ENCODE measurements at places on chromosomes 3 and 15.

DNA sequence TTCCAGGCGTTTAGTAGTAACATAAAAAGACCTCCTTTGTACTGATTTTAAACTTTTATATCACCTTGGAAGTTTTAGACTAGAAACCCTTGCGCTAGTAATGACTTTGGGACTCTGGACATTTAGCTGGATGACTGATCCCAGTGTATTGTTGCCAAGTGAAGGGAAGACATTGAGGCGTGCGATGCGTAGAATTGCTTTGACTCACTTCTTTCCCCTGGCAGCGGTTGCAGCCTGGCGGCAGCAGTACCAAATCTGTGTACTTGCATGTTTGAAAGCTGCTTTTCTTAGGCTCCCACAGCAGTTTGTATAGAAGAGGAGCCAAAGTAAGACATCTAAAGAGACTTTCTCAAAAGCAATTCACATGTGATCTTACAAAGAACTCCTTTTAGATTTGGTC lies 151.6 kb downstream of the BBX start:
- peak; percentile 49 for DNase-seq

DNA sequence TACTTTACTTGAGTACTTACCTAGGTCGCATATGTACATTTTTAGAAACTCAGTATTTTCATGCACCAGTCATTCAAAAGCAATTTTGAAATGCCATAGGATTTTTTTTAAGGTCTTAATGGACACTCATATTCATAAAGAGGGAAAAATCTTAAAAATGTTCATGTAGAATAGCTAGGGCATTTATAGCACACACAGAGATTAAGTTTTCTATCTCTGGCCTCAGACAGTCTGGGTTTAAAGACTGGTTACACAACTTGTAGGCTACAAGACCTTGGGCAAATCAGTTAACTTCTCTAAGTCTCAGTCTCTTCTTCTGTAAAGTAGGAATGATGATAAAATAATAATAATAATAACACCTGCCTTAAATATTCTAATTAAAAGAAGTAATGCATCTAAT lies 48.5 kb upstream of the UBP1 start:
- no peak for DNase-seq

DNA sequence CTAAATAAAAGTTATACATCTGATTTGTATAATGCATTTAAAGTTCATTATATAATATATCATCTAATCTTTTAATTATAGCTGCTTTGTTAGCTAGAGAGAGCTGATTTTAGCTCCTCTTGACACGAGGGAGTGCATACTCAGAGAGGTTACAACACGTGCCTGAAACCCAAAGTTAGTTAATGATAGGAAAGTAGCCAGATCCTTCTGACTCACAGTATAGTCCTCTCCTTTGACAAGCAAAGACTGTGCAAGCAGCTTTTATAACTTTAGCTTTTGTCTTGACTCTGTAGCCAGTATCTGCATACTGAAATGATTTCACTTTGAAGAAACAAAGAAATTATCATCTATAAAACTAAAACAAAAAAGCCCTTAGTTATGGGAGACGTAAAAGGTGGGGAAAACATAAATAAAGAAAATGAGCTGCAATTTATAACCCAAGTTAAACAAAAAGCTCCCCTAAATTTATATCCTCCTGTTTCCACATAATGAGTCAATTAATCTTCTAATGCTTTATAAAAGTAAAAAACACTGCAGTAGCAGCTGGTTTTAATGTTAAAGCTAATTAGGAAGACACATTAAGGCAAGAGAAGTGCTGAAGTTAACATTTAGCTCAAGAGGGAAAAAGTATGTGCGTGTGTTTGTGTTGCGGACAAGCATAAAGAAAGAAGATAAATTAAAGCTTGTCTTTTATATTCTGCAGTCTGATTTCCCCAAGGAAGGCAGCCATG lies 13.1 kb downstream of the GABRR3 start:
- DNase-seq, result no peak

DNA sequence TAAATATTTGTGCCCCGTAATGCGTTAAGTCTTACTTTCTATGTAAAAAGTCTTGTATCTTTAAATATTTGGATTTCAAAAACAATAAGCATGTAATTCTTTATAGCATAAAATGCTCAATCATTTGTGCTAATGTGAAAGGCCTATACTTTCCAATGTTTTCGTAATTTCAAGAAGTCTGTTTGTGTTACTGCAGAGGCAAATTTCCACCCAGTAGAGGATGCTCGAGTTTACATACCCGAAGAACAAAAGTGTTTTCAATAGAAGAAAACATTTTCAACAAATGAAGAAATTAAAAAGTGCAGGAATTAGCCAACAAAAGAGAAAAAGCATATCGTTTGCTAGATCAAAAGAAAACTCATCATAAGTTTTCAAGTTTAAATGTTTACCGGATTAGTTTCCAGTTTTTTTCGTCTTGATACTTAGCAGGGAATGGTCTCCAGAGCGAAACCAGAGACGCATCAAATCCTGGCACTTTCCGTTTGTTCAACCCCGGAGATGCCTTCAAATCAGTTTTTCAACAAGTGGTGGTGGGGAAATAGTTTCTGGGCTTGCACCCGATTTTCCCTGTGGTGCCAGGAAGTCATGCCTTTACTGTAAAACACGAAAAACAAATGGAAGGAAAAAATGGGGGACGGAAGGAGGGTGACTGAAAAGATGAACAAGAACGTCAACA lies 1.0 kb downstream of the CGGBP1 start:
- no peak for DNase-seq

DNA sequence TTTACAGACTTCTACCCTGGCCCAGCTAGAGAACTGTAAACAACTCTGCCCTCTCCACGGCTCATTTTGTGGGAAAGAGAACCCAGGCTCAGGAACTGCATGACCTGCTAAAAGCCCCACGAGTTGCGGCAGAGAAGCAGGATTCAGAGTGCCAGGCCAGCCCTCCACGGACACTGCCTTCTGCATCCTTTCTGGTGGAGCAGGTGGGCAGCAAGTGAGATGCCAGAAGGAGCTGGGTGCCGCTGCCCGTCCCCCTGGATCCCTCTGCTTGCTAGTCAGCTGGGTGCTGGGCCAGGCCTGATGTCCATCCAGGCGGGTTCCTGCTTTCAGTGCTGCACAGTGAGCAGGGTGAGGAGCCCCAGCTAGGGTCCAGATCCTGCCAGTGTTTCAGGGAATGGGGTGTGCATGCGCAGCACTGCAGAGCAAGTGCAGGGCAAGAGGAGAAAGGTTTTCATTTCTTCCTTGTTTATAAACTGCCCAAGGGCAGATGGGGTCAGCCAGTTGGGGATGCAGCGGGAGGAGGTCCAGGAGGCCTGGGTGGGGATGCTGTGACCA lies 5.2 kb upstream of the RAB43 start:
- DNase-seq, result no peak

- DNase-seq, result no peak
These were observed 31.2 kb downstream of the CD276 start for GRCh38 chr15:73715417-73715816.

Measured in NCI-H446 (cell line).